Stimulated activated CD4-positive, alpha-beta T cell treated with anti-CD3 and anti-CD28 coated beads, Interleukin-12 subunit alpha, Interleukin-12 subunit beta, amount 100 ng/mL, for 48 hours (primary cell): ENCODE measurements at places on chromosomes 3 and 15.

DNA sequence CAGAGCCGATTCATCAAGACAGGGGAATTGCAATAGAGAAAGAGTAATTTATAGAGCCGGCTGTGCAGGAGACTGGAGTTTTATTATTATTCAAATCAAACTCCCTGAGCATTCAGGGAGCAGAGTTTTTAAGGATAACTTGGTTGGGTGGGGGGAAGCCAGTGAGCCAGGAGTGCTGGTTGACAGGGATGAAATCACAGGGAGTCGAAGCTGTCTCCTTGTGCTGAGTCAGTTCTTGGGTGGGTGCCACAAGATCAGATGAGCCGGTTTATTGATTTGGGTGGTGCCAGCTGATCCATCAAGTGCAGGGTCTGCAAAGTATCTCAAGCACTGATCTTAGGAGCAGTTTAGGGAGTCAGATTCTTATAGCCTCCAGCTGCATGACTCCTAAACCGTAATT is 95.4 kb upstream of the CCDC80 start:
- DNase-seq: no peak

DNA sequence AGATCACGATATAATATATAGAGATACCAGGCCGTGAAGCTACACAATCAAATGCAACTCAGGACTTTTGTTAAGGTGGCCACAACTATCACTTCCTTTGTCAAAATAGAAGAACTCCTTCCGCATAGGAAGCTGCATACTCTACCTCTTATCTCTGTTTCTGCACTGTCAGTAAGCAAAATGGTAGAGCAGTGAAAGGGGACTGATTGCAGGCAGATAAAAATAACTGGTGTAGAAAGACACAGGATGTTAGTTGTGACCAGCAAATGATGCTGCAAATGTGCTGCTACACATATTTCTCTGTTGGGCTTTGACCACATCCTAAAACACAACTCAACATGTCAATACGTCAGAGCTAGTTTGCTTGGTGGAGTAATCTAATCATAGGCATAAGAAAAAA is 16.3 kb upstream of the TRAT1 start:
- DNase-seq: no peak

GRCh38 chr3:122458992-122459391 is 43.1 kb upstream of the WDR5B start:
- no peak for DNase-seq

- DNase-seq: no peak
Observed at GRCh38 chr3:49471856-49472495, 1.9 kb downstream of the DAG1 start.

GRCh38 chr15:44275150-44275830 is 13.2 kb upstream of the GOLM2 start:
- no peak for DNase-seq

- DNase-seq: no peak
Observed at GRCh38 chr3:68706536-68706935, 225.8 kb downstream of the TAFA4 start.
